ENCODE measurements at places on chromosomes 12 and 14.

- no peak for DNase-seq
Measured at GRCh38 chr14:67393689-67394088, 18.3 kb downstream of the PLEK2 start.

- DNase-seq = no peak
Measured at GRCh38 chr14:54715239-54715638, 148.3 kb downstream of the SAMD4A start.

DNA sequence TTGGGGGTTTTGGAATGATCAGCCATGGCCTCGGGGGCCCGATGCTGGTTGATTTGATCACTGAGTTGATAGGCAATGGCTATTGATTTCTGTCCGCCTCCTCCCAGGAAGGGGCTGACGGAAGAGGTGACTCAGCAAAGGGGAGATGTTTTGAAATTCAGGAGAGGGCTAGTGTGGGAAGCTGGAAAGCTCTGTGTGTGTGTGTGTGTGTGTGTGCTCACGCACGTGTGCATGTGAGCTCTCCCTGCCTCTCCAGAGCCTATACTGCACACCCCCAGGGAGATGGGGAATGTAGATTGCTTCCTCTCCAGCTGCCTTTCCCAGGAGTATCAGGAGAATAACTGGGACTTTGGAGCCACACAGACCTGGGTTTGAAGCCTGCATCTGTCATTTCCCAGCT, 184.9 kb upstream of the MYL2 start:
- DNase-seq = no peak

- DNase-seq = no peak
Measured at GRCh38 chr12:91328451-91328850, 145.8 kb upstream of the DCN start.

GRCh38 chr12:32507942-32508320, 108.6 kb downstream of the FGD4 start:
- DNase-seq = no peak

GRCh38 chr14:100644784-100645183, 57.6 kb upstream of the BEGAIN start:
- no peak for DNase-seq

GRCh38 chr14:78697341-78697740, 527.2 kb downstream of the NRXN3 start:
- no peak for DNase-seq

DNA sequence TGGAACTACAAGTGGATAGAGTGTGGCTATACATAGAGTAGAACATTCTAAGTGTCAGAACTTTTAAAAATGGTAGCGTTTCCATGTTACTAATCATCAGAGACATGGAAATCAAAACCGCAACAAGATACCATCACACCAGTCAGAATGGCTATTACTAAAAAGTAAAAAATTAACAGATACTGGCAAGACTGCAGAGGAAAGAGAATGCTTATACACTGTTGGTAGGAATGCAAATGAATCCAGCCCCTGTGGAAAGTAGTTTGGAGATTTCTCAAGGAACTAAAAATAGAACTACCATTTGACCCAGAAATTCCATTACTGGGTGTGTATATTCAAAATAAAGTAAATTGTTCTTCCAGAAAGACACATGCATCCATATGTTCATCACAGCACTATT, 518.6 kb downstream of the NELL2 start:
- DNase-seq = no peak

GRCh38 chr14:33951183-33951840, 438 bp upstream of the EGLN3 start:
- DNase-seq = no peak

DNA sequence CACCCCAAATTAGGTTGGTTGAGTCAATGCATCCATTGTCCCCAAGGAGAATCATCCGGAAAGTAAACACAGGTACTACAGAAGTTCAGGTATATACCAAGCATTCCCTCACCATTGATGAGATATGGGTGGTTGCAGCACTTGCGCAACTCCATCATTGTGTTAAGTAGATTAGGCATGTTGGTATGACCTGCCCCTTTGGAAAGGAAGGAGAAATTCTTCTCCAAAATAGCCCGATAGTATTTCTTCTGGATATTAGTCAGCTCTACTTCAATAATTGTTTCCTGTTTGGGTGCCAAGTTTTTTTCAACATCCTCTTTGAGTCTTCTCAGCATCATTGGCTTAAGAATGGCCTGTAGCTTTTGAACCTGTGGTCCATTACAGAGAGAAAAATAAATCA, 21.3 kb upstream of the SUPT16H start:
- DNase-seq = no peak

DNA sequence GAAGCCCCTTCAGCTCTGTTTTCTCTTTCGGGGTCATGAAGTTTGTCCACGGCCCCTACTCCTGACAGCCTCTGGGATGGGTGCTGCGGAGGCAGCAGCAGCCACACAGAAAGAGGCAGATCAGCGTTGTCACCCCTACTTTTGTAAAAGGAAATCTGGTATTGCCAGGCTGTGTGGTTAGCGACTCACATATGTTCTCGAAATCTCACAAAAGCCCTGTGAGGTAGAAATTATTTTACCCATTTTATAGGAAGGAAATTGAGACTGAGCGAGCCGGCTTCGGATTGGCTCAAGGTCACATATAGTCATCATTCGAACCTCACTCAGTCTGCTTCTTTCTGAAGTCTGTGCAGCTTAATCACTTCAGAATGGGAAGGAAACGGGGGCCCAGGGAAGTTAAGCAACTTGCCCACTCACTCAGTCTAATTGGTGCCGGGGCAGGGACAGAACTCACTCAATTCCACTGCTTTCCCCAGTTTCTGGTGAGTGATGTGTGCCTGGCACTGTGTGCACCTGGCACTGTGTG, 1.1 kb upstream of the CKAP4 start:
- DNase-seq = peak; percentile 87

- DNase-seq = no peak
Measured at GRCh38 chr14:20682127-20682434, 2.3 kb upstream of the RNASE4 start.

GRCh38 chr14:92654239-92654901, 94.1 kb downstream of the LGMN start:
- DNase-seq = peak; percentile 22

Measured in inflammatory macrophage treated with lipopolysaccharide for 1 hour (primary cell).